ENCODE measurements at places on chromosomes 13 and 19. TPM values are rescaled to one million over a fixed set of nuclear protein-coding genes. Genes with fewer than 3 reads are reported as not detected.

- H3K27ac ChIP-seq, result no peak overlapping the region
- H3K27me3 ChIP-seq, result no peaks in the 10 kb centered on the region
- no peaks in the 10 kb centered on the region for H3K36me3 ChIP-seq
- no peak overlapping the region for H3K4me3 ChIP-seq
- no peaks in the 10 kb centered on the region for H3K4me1 ChIP-seq
These were observed 160.0 kb downstream of the RBM26 start for GRCh38 chr13:79245937-79246577.

GRCh38 chr13:80342471-80343371 lies 1.8 kb upstream of the SPRY2 start:
- peak overlapping the region; percentile 46 for H3K4me3 ChIP-seq
- H3K36me3 ChIP-seq, result no peaks in the 10 kb centered on the region
- DNase-seq, result peak; percentile 89
- peaks cover 10% of the 10 kb centered on the region for H3K4me1 ChIP-seq
- no peaks in the 10 kb centered on the region for H3K27me3 ChIP-seq

GRCh38 chr19:1151917-1152587 lies 22.0 kb downstream of the SBNO2 start:
- H3K36me3 ChIP-seq, result no peaks in the 10 kb centered on the region
- no peak overlapping the region for H3K4me3 ChIP-seq
- no peaks in the 10 kb centered on the region for H3K27me3 ChIP-seq
- peaks cover 9% of the 10 kb centered on the region for H3K4me1 ChIP-seq

GRCh38 chr19:6230991-6231448 lies 48.8 kb downstream of the MLLT1 start:
- no peaks in the 10 kb centered on the region for H3K27me3 ChIP-seq
- no peak overlapping the region for H3K4me3 ChIP-seq
- H3K27ac ChIP-seq, result no peak overlapping the region
- DNase-seq, result no peak
- H3K4me1 ChIP-seq, result peaks cover 18% of the 10 kb centered on the region

DNA sequence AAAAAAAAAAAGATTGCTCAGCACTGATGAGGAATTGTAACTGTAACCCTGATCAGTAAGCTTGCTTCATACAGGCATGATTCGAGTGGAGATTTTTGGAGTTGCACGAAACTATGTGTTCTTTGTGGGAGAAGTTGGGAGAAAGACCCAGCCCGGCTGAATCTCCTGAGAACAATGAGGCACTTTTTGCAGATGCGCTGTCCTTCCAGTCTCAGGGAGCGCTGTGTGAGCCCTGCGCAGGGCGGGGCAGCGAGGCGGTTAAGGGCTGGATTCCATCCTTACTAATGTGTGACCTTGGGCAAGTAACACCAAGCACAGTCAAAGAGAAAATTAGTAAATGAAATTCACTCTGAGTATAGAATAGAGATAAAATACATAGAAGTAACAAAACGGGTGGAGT lies 76.9 kb downstream of the SIPA1L3 start:
- peaks cover 33% of the 10 kb centered on the region for H3K4me1 ChIP-seq
- H3K4me3 ChIP-seq, result no peak overlapping the region
- no peaks in the 10 kb centered on the region for H3K36me3 ChIP-seq
- no peaks in the 10 kb centered on the region for H3K27me3 ChIP-seq
- no peak for DNase-seq

DNA sequence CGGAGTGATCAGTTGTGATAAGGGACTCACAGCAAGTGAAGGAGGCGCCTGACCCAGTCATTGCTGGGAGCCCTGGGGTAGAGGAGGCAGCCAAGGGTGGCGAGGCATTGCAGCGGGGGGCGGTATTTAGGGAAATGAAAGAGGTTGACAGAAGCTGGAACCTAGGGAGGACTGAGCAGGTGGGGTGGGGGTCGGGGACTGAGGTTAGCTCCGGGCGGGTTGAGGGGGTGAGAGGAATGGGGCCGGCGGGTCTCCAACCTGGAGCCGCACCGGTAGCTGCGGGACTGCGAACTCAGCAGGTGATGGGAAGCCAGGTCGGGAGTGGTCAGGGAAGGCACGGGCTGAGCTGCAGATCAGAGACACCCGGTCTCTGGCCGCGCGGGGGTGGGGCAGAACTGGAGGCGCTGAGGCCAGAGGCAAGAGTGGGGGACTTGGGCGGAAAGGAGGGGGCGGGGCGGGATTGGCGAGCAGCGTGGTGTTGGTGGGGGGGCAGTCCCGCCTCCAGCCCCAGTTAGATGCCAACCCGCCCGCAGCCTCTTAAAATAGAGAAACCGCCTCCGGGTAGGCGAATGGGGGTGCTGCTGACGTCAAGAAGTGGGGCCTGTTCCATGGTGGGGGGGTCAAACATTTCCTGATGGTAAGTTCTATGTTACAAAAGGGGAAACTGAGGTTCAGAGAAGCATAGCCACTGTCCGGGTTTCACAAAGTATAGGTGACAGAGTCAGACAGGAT lies 1.5 kb downstream of the MAST3 start:
- peaks cover 27% of the 10 kb centered on the region for H3K27me3 ChIP-seq
- peak; percentile 44 for DNase-seq
- no peak overlapping the region for H3K27ac ChIP-seq
- H3K4me1 ChIP-seq, result peaks cover 15% of the 10 kb centered on the region
- no peak overlapping the region for H3K4me3 ChIP-seq

DNA sequence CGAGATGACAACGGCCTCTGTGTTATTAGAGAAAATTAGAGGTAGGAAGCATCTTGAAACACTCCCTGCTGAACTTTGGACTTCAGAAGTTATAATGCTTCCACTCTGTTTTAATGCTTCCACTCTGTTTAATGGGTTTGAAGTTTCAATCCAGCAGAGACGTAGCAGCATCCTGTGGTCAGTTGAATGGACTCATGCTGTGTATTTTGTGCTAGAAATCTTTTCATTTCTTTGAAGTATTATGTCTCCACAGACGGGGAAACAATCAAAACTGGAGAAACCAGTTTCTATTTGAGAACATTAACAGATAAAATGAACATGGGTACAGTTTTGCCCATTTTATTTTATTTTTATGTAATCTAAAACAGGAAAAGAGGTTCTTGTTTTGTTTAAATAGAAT lies 1736.2 kb downstream of the SLITRK5 start:
- no peaks in the 10 kb centered on the region for H3K36me3 ChIP-seq
- no peaks in the 10 kb centered on the region for H3K4me1 ChIP-seq
- H3K27me3 ChIP-seq, result no peaks in the 10 kb centered on the region
- no peak overlapping the region for H3K4me3 ChIP-seq
- H3K27ac ChIP-seq, result no peak overlapping the region

GRCh38 chr19:616062-616700 lies 17.2 kb downstream of the POLRMT start:
- DNase-seq, result no peak
- H3K4me3 ChIP-seq, result no peak overlapping the region
- no peaks in the 10 kb centered on the region for H3K4me1 ChIP-seq

DNA sequence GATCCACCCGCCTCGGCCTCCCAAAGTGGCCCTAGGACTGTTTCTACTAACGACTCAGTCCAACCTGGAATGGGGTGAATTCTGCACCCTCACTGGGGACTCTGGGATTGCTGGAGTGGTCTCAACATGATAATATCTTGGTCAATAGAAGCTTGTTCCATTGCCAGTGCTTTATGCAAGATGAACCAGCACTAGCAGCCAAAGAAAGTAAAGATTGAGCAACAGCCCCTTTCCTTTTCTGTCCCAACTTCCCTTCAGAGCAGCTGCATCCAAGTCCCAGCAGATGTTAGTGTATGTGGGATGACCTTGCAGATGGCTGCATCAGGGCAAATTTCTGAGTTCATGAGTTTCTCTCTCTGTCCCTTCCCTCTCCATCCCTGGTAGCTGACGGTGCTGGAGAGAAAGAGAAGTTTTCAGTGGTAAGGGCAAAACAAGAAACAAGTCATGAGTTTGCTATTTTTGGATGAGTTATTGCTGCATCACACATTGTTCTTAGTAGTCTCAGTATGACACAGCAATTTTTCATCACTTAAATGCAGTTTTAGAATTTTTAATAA lies 183.6 kb upstream of the EDNRB start:
- H3K4me1 ChIP-seq, result no peaks in the 10 kb centered on the region
- H3K4me3 ChIP-seq, result no peak overlapping the region
- no peaks in the 10 kb centered on the region for H3K27me3 ChIP-seq
- DNase-seq, result no peak

DNA sequence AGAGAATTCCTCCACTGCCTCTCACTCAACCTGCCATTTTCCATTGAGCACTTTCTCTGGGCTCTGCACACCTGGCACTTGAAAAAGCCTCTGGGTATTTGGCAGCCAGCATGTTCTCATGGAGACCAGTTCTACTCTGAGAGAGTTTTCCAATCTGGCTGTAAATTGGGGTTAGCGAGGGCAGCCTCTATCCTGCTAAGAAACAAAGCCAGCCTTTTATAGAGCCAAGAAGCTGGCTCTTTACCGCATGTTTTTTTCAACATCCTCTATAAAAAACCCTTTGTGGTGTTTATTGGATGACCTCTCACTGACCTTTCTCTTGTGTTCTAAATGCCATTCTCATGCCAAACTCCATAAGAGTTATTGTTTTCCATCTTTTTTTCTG lies 52.6 kb upstream of the RCBTB2 start:
- peaks cover 12% of the 10 kb centered on the region for H3K4me1 ChIP-seq
- DNase-seq, result no peak
- H3K36me3 ChIP-seq, result no peaks in the 10 kb centered on the region
- H3K27ac ChIP-seq, result no peak overlapping the region

DNA sequence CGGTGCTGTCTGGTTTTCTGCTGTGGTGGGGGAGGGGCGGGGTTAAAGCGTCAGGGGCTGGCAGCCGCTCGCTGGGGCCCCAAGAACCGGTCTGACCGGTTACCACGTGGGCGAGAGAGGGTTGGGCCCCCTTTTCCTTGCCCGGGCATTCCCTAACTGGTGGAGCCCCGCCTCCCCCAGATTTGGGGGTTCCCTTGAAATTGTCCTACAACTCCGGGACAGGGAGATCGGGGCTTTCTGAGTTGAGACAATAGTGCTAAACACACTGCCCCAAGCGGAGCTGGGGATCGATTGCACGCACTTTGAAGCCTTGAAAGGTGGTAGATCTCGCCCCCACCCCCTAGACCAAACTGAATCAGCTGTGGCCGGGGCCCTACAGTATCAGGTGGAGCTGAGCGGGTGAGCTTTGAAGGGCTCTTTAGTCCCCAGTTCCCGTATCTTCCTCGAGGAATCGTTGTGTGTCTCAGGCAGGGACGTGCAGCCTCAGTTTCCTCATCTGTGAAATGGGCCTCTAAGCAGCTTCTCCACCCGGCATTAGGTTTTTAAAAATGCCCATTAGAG lies 4.8 kb downstream of the IER2 start:
- peaks cover 12% of the 10 kb centered on the region for H3K4me1 ChIP-seq
- DNase-seq, result peak; percentile 92
- no peaks in the 10 kb centered on the region for H3K27me3 ChIP-seq
- H3K27ac ChIP-seq, result peak overlapping the region; percentile 99
- H3K4me3 ChIP-seq, result peak overlapping the region; percentile 90

DNA sequence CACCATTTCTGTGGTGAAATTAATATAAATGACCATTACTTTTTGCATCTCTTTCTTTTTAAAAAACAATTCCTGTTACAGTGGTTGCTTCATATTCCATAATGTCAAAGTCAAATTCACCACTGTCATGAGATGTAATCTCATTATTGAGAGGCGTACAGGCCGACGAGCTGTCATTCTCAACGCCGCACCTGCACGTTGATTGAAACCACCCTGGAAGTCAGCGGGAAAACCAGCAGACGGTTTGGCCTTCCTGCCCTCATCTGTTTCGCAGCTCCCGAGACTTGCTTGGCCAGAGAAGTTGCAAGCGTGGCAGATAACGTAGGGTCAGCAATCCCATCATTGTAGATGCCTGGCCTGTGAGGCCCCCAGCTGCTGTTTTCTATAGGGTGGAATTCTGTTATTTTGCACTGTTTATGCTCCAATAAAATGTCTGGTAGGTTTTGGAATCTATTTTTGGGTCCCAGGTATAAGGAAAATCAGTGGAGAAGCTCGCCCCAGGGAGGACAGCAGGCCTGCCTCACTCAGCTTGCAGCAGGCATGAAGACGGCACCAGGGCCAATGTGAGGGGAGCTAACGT lies 153.4 kb downstream of the SOX1 start:
- no peak for DNase-seq
- H3K36me3 ChIP-seq, result no peaks in the 10 kb centered on the region
- no peak overlapping the region for H3K27ac ChIP-seq

- no peaks in the 10 kb centered on the region for H3K27me3 ChIP-seq
- H3K4me1 ChIP-seq, result no peaks in the 10 kb centered on the region
- DNase-seq, result no peak
- H3K36me3 ChIP-seq, result no peaks in the 10 kb centered on the region
- no peak overlapping the region for H3K27ac ChIP-seq
- H3K4me3 ChIP-seq, result no peak overlapping the region
These were observed 147.1 kb downstream of the NHLRC3 start for GRCh38 chr13:39185326-39185725.

- H3K27me3 ChIP-seq, result no peaks in the 10 kb centered on the region
- no peak overlapping the region for H3K4me3 ChIP-seq
- H3K36me3 ChIP-seq, result no peaks in the 10 kb centered on the region
- H3K27ac ChIP-seq, result no peak overlapping the region
These were observed 13.7 kb downstream of the CHAMP1 start for GRCh38 chr13:114328034-114328433.

- H3K36me3 ChIP-seq, result no peaks in the 10 kb centered on the region
- no peaks in the 10 kb centered on the region for H3K4me1 ChIP-seq
These were observed 42.0 kb upstream of the GGACT start for GRCh38 chr13:100630555-100630954.

DNA sequence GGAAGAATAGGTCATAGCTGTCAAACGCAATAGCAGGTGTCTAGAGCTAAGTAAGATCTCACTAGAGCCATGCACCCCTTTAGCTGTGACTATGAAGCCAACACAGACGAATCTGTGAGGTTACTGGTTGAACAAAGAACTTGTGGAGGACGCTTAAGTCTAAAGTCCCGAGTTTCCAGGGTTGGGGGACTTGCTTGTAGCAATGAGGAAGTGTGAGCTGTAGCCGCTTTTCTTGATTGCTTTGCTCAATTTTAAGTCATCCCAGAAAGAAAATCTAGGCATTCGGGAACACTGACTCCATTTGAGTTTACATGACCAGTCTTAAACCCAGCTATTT lies 1.6 kb downstream of the GPC5 start:
- H3K27me3 ChIP-seq, result peaks cover 63% of the 10 kb centered on the region
- H3K4me1 ChIP-seq, result no peaks in the 10 kb centered on the region
- H3K4me3 ChIP-seq, result no peak overlapping the region
- no peak for DNase-seq
- H3K27ac ChIP-seq, result no peak overlapping the region

- peaks cover 7% of the 10 kb centered on the region for H3K4me1 ChIP-seq
- peak; percentile 26 for DNase-seq
- H3K27me3 ChIP-seq, result peaks cover 82% of the 10 kb centered on the region
- H3K4me3 ChIP-seq, result no peak within 1 kb of the TSS
- no peaks in the 10 kb centered on the region for H3K36me3 ChIP-seq
- no peak within 1 kb of the TSS for H3K27ac ChIP-seq
These were observed at the start of gene S1PR5 for GRCh38 chr19:10517361-10517759. Gene S1PR5, minus strand, starts transcription at chr19:10517447. Its CDS starts 2,436 bp downstream, at chr19:10515011.

DNA sequence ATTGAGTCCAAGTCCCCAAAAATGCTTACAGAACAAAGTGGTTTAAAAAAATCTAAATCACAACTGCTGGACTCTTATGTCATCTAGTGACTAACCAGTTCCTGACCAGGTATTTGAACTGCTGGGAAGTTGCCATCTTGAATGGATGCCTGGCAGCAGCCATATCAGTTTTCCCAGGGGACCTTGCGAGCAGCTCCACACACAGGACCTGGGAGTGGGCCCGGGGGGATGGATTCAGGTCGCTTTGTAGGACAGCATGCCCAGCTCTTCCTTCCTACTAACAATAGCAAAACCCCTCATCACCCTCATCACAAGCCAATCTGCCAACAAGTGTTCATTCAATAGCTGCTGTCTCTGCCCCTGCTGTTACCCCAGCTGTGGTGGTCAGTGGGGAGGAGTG lies 65.3 kb downstream of the KCTD15 start:
- H3K27ac ChIP-seq, result no peak overlapping the region
- H3K27me3 ChIP-seq, result no peaks in the 10 kb centered on the region
- no peak for DNase-seq

TRPM4 gene
- total RNA-seq, result 7.0 TPM

TMEM190 gene
- not detected for total RNA-seq

PEAK3 gene
- total RNA-seq, result not detected

ZNF841 gene
- total RNA-seq, result 22.7 TPM

FKBP8 gene
- 195 TPM for total RNA-seq
